Activated CD4-positive, CD25-positive, alpha-beta regulatory T cell (primary cell): ENCODE measurements at places on chromosomes 1 and 21.

GRCh38 chr1:43822040-43822690, 111.4 kb upstream of the ARTN start:
- DNase-seq, result no peak

DNA sequence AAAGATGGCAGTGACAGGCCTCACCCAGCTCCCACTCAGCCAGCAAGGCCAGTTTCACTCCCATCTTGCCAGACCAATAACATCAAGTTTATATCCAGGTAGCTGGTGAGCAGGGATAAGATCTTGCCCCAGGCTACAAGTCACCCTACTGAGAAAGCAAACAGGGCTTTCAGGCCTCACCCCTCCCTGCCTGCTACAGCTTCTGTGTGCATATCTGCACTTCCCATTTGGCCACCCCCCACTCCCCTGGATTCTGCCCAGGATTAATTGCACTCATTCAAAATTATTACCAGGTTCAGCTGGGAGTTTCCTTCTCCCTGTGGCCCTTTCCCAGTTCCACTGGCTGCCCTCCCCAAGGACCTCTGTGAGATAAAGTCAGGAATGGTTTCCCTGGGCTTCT, 352.1 kb downstream of the TBX15 start:
- DNase-seq, result no peak

- no peak for DNase-seq
Observed at GRCh38 chr1:180029524-180030135, 75.0 kb downstream of the CEP350 start.

DNA sequence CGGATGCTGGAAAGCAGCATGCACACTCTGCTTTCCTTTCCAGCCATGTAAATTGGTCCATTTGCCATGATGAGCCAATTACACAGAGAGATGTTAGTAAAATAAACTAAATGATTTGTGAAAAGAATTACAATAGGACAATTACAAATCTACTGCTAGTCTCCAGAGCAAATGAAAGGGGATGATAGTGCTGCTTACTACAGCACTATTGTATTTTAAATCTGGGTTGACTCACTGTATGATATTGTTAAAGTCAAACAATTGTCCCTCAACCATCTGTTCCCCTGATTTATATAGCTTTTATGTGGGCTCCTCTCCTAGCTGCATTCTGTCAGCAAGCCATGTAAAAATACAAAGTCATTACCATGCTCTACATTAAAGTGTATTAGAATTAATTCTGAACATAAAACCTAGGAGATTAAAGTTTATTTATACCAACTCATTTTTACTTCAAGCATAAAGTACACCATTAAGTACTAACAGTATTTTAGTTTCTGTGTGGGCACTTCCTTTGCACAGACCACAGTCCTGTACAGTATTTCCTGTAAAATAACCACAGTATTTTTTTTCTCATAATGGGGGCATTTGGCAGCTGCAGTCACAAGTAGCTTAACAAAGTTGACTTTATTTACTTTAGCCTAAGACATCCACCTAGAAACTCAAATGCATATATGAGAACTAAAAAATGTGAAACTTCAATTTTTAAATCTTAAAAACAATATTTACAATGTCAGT, 135.8 kb downstream of the VAV3 start:
- DNase-seq, result no peak

DNA sequence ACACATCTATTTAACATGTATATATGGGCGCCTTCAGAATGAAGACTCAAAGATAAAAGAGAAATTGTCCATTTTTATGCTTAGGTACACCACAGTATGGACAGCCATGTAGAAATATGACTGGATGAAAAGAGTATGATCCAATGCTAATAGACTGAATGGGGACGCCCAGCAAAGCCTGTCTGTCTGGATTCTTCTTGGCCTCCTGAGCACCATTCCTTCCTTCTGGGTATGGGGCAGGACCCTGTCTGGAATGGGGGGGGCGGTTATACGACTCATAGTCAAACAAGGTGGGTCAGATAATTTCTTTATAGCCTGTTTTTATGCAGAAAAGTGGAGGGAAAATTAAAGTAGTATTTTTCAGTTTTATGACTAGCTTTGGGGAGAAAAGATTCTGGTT, 81.2 kb upstream of the ABCD3 start:
- DNase-seq, result no peak

- no peak for DNase-seq
Observed at GRCh38 chr1:223233019-223233409, 90.0 kb upstream of the TLR5 start.

GRCh38 chr21:42833439-42833815, 45.9 kb downstream of the WDR4 start:
- DNase-seq, result no peak

DNA sequence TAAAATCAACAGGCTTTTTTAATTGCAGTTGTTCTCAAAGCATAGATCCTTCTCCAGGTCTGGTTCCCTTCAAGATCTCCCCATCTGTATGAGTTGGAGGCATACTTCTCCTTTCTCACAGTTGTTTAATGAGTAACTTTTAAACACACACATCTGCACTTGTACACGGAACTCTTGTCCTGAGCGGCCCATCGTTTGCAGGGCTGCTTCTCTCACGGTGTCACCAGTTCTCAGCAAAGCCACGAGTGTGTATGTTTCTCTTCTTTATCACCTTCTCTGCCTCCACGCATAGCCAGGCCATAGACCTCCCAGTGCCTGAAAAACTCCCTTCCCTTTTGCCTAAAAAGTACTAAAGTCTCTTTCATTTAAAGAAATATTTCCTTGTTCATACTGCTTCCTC, 68.7 kb upstream of the ROR1 start:
- no peak for DNase-seq

- DNase-seq, result no peak
Observed at GRCh38 chr1:185533596-185533995, 200.6 kb upstream of the HMCN1 start.

DNA sequence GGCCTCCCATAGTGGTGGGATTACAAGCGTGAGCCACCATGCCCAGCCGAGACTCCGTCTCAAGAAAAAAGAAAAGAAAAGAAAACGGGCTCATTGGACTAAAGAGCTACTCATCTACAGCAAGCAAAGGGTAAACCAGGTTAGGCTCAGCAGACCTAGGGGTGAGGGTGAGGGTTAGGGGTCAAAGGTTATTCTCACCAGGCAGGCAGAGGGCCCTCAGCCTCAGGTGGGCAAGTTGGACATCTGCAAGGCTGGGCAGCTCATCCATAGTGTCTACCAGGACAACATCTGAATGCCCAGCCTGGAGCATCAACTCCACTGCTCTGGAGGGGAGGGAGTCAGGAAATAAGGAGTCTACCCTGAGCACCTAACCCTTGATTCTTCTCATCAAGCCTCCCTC, 3.5 kb downstream of the MTMR11 start:
- no peak for DNase-seq

DNA sequence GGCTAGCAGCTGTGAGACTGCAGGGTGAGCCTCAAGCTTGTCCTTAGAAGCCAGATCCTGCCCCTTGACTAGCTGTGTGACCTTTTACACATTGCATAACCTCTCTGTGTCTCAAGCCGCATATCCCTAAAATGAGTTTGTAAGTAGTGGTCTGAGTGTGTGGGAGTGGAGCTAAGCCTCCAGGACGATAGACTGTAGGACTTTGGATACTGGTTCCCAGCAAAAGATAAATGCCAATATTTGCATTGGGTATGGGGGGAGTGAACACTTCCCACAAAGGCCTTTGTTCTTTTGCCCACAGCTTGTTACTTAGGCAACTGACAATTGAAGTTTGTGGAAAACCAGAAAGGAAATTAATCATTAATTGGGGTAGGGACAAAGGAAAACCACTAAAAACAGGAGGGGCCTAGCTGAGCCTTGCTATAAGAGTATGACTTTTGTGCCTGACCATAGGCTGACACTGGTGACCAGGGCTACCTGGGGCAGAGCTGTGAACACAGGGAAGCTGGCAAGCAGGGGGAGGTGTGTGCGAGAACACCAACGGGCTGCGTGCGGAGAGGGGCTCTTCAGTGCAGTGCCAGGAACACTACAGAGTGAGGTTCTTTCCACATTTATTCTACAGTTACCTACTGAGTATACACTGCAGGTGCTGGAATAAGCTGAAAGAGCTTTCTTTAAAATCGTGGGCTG, 102.4 kb upstream of the ETV3 start:
- DNase-seq, result no peak

DNA sequence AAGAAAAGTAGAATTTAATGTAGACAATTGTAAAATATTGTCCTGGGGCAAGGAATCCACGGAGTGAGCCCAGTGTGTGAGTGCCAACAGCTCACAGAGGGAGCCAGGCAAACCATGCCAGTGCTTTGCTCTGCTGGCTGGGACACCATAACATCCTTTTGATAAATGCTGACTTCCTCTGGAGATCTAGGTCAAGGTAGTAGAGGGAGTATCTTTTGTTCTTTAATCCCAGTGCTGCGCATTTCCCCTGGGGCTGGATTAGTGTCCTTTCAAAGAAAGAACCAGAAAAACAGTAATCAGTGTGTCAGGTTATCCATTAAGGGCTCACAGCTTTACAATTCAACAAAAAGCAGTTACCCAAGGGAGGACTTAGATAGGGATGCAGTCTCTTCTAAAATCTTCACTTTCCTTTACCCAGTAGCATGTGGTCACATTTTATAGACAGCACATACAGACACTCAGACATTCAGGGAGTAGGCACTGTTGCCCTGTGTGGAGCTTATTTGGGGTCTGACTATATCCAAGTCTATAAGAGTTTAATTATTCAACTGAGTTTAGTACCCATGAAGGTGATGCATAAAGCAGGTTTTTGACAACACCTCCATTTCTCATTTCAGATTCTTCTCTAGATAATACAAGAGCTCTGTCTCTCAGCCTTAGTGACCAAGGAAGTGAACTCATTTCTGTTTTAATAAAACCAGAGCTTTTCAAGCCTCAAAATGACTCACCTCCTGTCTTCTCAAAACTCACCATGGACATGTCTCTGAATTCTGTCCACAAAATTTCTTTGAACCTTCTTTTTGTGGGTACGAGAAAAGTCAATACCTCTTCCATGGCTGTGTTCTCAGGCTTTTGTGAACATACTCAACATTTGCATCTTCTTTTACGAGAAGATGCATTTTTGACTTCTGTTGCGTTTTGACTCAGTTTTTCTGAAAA, 215.3 kb downstream of the BRINP2 start:
- DNase-seq, result no peak

DNA sequence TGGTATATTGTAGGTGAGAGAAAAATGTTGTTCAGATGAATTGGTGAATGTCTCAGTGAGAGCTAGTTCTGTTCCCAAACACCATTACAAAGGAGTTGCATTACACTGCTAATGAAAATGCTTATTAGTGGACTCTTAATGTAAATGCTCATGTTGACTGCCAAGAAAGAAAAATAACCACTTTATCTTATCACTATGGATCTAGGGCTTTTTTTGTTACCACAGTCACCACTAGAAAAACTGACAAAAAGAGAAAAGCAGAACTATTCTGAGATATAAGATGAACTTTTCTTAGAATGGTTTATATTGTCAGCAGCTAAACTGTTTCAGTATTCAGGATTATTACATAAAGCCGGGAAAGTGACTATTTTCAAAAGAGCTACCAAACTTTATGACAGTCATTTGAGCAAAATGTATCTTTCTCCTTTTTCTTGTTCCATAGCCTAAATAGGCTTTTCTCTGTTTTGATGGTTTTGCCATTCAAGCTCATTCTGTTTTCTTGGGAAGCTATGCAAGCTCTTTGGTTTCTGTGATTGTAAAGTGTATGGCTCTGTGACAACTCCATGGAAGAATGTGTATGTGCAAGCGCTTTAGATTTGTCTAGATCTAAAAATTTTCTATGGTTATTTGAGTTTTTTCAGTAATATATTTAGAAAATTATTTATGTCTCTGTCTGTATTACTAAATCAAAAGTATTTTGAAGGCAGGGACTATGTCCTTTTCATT, 64.2 kb upstream of the DPH5 start:
- no peak for DNase-seq

DNA sequence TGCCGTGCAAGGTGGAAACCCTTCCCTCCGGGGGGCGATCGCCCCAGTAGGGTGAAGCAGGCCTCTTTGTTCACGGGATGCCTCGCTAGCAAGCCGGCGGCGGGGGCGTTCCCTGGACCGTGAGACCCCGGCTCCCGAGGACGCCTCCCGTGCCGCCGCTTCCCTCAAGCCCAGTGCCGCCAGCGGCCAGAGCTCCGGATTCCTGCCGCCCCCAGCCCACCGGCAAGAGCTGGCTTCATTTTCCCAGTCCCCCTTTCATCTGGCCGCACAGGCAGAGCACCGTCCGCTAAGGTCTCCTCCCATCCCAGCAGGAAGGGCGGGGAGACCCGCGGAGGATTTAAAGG, 16.3 kb downstream of the IER5 start:
- DNase-seq, result peak; percentile 14

DNA sequence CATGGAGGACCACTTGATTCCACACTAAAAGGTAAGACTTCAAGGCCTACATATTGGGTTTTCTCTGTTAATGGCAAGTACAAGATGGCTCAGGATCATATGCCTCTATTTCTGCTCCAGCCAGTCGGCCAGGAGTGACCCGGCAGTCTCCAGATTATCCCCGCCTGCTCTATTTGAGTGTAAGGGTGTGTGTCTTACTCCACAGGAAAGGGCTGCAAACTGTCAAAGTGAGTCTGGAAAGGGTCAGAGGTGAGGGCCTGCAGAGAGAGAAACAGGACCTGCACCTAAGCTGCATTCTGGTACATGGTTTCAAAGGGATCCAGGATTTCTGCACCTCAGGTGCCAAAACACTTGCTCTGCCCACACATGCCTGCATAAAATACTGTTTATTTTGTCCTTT, 9.2 kb downstream of the ZNF692 start:
- DNase-seq, result no peak
